SIG-M5 (cell line): ENCODE measurements at places on chromosomes 2 and 18.

GRCh38 chr2:33094303-33094702 lies 147.6 kb downstream of the LTBP1 start:
- DNase-seq, result no peak

- DNase-seq, result no peak
These were observed 305.6 kb upstream of the LRRTM1 start for GRCh38 chr2:80610108-80610507.

DNA sequence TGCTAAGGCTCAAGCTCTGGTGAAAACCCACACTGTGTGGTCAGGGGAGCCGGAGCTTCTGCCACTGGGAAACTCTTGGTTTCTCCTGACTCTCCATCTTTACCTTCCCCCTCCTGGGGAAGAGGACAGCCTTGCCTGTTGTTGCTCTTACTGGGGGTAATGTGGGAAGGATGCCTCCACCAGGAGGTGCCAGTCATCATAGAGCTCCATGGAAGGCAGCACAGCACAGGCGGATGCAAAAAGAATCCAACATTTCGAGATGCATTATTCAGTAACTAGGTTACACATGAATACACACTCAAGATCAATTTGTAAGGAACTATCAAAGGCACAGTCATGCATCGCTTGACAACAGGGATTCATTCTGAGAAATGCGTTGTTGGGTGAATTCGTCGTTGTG lies 322.6 kb downstream of the AFF3 start:
- DNase-seq, result no peak

DNA sequence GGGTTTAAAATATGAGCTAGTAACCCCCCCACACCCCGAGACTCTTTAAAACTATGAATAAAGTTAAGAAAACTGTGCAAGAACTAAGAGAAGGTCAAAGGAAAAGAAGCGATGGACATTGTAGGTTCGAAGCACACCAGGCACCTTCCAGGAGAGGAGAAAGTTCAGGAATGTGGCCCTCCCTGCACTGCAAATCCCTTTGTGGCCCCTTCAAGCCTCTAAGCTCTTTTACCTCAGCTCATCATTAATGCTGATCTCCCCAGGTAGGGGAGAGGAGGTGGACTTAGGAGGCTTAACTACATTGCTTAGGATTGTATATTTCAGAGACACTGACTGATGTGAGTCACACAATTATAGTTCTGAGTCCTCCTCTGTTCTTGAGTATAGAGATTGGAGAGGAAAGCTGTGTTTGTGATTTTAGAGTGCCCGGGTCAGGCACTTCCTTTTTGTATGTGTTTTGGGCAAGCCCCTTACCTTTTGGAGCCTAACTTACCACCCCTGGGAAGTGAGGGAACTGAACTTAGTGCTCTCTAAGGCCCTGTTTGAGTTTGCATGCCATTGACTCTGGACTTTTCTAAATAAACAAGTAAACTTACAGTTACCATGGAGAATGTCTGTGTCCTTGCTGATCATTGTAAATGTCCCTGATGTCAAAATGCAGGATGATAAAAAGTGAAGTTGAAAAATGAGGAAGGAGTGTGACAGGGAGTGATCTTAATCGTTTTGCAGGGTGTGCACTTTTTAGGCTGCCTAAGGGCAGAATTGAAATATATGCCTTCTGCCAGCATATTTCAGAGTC lies 140.8 kb upstream of the ZEB2 start:
- DNase-seq, result peak; percentile 53

- no peak for DNase-seq
These were observed 54.6 kb upstream of the MAP4K3 start for GRCh38 chr2:39491653-39492052.

- no peak for DNase-seq
These were observed 8.7 kb downstream of the KLHL29 start for GRCh38 chr2:23393722-23394121.

DNA sequence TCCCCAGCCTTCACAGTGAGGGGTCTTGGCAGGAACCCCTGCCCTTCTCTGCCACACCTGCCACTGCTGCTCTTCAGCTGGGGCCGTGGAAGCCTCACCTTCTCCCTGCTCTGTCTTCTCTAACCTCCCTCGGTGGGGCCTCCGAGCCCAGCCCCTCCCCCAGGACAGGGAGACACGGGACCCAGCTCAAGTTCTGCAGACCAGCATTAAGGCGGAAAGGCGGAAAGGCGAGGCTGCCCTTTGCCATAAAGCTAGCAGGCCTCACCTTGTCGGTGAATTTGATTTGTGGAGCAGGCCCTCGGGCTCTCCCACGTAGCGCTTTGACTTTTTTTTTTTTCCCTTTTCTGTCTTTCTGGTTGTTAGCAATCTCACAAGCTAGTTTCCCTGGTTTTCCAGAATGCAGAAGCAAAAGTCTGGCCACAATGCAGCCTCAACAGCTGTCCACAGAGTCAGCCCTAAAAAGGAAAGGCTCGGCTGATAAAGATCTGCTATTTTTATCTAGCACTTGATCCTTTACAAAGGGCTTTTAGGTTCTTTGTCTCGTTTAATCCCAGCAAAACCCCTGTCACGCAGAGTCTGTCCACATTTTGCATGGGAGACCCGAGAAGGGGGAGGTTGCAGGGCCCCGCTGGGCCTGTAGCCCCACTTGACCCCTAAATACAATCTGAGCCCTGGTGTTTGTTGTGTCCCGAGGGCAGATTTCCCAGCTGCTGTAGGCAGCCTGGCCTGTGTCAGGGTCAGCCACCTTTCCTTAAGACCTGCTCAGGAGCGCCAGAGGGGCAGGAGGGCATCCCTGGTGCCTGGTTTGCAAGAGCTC lies 6.0 kb downstream of the ITM2C start:
- no peak for DNase-seq

- DNase-seq, result no peak
These were observed 220.7 kb downstream of the PRKCE start for GRCh38 chr2:45872211-45872610.

- DNase-seq, result no peak
These were observed 110.8 kb upstream of the OTOS start for GRCh38 chr2:240250985-240251847.

GRCh38 chr18:45359275-45360009 lies 255.8 kb upstream of the SLC14A2 start:
- no peak for DNase-seq

- no peak for DNase-seq
These were observed 86.7 kb downstream of the TMEM18 start for GRCh38 chr2:590214-591175.

- DNase-seq, result no peak
These were observed 206.9 kb upstream of the FAM98A start for GRCh38 chr2:33806041-33806440.

DNA sequence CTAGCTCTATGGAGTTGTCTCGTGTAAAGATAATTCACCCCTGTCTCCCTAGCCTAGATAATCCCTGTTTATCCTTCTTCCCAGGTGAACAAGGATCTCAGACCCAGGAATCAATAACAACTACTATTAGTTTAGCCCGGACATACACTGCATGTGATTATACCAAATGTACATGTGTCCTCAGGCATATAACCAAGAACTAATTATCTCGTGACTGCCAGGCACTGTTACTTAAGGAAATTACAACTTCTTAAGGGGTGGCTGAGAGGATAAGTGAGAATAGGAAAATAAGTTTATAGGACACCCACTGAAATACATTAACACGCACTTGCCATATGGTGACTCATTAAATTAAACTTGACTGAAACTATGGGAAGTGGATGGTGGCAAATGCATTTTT lies 126.6 kb downstream of the CNTNAP5 start:
- no peak for DNase-seq
